CD8-positive, alpha-beta T cell (primary cell): ENCODE measurements at places on chromosomes 5 and 9.

GRCh38 chr5:32990593-32991420 is 279.7 kb downstream of the NPR3 start:
- DNase-seq, result no peak

- DNase-seq, result no peak
Measured at GRCh38 chr5:143828710-143829109, 16.7 kb downstream of the HMHB1 start.

- no peak for DNase-seq
Measured at GRCh38 chr5:179509239-179509638, 41.1 kb upstream of the RUFY1 start.

DNA sequence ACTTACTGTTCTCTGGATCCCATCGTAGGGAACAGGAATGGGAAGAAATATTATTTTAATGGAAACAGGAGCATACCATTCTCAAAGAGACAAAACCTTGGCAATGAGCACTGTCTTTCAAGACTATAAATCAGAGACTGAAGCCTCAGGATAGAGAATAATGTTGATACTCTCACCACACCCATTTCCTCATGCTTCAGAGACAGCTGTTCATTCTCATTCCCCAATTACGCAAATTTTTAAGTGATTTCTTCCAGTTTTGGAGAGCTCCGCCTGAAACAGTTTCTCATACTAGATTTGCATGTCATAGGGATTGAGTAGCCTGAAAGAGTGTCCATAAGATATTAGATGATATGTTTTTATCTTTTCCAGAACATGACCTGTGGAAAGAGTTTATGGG is 290.5 kb upstream of the RASA1 start:
- DNase-seq, result no peak

GRCh38 chr5:16774806-16775205 is 158.0 kb upstream of the RETREG1 start:
- no peak for DNase-seq

DNA sequence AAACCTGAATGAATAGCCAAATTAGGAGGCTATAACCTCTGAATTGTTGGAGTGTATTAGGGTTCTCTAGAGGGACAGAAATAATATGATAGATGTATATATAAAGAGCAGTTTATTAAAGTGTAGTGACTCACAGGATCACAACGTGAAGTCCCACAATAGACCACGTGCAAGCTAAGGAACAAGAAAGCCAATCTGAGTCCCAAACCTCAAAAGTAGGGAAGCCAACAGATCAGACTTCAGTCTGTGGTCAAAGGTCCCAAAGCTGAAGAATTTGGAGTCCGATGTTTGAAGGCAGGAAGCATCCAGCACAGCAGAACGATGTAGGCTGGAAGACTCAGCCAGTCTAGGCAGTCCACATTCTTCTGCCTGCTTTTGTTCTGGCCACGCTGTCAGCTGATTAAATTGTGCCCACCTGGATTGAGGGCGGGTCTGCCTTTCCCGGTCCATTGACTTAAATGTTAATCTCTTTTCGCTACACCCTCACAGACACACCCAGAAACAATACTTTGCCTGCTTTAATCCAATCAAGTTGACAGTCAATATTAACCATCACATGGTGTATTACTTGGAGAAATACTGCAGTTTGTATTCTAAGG is 550.6 kb downstream of the CDH10 start:
- no peak for DNase-seq

GRCh38 chr5:127906562-127907204 is 176.9 kb upstream of the SLC12A2 start:
- no peak for DNase-seq

- no peak for DNase-seq
Measured at GRCh38 chr5:54561651-54562050, 44.1 kb downstream of the SNX18 start.

DNA sequence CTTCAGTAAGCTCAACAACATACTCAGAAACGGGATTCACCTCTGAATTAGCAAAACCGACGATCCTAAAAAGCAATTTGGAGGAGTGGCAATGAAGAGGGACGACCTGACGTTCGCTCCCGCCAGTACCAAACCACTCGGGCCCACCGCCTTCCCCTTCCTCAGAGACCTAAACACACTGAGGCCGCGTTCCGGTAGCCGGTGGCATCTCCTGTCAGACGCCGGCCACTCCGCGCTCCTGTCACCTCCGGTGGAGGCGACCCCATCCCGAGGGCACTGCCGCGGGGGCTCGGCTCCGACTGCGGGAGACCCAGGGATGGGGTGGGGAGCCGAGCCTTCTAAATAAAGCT is 617 bp downstream of the PPP6C start:
- DNase-seq, result peak; percentile 26

- no peak for DNase-seq
Measured at GRCh38 chr5:170537451-170538095, 33.8 kb downstream of the KCNIP1 start.

- no peak for DNase-seq
Measured at GRCh38 chr9:7209016-7209715, 451.4 kb downstream of the KDM4C start.

GRCh38 chr9:27353474-27354229 is 56.7 kb upstream of the EQTN start:
- no peak for DNase-seq

DNA sequence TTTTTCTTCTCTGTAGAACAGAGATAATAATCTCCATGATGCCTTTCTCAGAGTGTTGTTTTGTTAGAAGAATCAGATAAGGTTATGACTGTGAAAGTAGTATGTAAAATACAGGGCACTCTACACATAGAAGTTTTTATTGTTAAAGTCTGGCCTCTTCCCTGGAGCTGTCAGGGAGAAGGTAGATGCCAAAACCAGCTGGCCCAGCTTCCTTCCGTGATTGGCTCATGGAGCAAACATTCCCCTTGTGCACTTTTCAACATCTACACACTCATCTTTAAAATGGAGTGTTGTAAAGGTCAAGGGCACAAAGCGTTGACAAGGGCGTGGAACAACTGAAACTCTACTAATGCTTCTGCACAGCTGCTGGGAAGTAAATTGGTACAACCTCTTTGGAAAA is 7.4 kb upstream of the RNF183 start:
- DNase-seq, result no peak

DNA sequence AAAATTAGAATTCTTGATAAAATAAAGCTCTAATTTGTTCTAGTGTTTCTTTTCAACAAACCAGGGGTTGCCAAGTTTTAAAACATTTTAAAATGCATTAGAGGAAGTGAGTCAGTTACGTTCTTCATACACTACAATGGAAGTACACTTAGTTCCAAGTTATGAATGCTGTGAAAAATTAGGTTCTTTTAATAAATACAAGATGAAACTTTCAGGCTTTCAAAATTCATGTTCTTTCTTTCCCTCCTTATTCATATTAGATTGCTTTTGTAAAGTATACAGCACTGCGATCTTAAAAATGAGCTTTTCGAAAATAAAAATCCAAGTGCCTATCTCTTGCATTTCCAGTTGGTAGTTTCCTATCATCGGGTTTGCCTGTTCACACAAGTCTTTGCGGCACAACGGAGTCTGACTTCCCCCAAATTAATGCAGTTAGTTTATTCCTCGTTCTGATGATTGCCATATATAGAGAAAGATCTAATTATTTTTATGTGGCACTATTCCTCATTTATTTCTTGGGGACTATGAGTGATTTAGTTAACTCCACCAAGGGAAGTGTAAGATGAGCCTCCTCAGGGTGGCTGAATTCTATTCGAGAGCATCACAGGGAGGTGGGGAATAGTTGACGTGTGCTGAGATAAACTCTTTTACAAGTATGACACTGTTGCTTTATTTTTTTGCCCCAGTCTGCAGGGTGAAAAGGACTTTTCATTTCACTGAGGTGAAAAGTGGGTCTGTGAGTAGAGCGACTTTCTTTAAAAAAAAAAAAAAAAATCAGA is 238.2 kb downstream of the CD180 start:
- DNase-seq, result no peak

DNA sequence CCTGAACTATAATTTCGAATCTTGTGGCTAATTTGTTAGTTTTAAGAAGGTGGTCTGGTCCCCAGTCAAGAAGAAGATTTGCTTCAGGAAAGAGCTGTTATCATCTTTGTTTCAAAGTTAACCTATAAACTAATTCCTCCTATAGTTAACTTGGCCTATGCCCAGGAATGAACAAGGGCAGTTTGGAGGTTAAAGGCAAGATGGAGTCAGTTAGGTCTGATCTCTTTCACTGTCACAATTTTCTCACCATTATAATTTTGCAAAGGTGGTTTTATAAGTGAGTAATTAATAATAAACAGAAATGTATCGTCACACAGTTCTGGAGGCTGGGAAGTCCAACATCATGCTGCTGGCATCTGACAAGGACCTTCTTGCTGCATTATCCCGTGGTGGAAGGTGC is 238.6 kb downstream of the PIK3R1 start:
- DNase-seq, result no peak

DNA sequence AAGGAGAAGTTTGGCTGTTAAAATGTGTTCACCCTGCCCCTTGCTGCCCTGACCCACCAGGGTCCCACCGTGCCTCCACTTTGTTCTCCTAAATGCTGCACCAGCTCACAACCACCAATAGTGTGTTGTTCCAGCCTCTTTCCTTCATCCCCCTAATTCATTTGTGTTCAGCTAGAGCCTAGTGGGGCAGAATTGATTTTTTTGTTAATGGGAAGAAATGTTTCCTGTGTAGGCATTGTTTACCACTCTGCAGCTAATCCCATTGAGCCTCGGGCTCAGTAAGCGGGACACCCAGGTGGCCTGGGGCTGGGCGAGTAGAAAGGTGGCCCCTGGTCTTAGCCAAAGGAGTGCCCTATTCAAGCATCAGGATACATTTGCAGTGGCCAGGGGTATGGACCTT is 127.6 kb downstream of the MVB12B start:
- no peak for DNase-seq

- DNase-seq, result no peak
Measured at GRCh38 chr5:109558952-109559351, 130.8 kb upstream of the MAN2A1 start.

- DNase-seq, result no peak
Measured at GRCh38 chr5:135491552-135492318, 39.6 kb upstream of the TIFAB start.
